ENCODE measurements at places on chromosomes 7 and 10. TPM values are rescaled to one million over a fixed set of nuclear protein-coding genes. Genes with fewer than 3 reads are reported as not detected.

DNA sequence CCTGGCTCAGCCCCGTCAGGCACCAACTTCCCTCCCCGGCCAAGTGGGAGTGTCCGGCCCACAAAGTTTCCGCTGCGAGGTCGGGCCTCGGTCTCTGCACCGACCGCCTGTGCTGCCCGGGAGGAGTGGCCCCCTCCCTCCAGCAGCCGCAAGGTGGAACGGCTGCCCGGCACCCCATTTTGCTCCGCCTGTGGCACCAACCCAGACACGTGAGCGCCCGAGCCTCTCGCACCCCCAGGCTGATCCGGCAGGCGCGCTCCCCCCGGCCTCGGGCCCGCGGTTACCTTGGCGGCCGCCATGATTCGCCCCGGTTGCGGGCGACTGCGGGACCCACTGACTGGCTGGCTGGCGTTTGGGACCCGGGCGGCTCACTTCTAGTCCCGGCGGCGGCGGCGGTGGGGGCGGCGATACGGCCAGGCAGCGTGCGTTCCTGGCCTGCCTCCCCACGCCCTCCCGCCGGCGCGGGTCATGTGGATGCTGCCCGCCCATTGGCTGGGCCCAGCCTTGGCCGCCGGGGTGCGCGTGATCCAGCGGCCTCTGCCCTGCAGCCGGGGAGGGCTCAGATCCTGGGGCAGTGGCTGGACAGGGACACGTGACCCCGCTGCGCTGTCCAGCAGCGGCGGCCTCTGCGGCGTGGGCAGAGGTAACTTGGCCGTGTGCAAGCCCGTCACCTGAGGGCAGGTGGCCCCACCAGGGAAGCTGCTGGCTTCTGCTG lies at the start of gene SLC25A13:
SLC25A13 (minus strand) TSS at position 441 of the 715 bp plus-strand sequence; CDS start at position 299, 142 bp downstream.
- DNase-seq, result peak; percentile 57

DNA sequence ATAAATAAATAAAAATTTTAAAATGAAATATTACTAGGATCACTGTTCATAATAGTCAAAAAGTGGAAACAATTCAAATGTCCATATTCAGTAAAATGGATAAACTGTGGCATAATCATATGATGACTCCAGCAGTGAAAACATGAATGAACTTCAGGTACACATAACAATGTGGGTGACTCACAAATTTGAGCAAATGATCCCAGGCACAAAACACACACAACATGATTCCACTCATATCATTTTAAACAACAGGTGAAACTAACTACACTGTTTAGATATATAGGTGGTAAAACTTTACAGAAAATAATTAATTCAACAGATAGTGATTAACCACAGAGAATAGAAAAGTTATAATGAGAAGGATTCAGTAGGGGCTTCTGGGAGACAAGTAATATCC lies 14.7 kb upstream of the SAMD8 start:
- no peak for DNase-seq

DNA sequence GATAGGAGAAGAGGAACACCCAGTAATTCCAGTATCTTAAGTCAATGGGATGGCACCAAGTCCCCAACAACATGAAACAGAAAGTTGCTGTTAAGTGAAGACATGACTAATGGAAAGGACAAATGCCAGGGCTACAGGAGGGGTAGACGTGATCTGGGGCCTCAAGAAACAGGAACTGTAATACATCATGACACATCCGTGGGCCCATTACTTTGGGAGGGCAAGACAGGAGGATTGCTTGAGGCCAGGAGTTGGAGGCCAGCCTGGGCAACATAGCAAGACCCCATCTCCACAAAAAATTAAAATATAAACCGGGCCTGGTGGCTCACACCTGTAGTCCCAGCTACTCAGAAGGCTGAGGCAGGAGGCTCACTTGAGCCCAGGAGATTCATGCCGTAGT lies 408.6 kb upstream of the PRKCQ start:
- no peak for DNase-seq

DNA sequence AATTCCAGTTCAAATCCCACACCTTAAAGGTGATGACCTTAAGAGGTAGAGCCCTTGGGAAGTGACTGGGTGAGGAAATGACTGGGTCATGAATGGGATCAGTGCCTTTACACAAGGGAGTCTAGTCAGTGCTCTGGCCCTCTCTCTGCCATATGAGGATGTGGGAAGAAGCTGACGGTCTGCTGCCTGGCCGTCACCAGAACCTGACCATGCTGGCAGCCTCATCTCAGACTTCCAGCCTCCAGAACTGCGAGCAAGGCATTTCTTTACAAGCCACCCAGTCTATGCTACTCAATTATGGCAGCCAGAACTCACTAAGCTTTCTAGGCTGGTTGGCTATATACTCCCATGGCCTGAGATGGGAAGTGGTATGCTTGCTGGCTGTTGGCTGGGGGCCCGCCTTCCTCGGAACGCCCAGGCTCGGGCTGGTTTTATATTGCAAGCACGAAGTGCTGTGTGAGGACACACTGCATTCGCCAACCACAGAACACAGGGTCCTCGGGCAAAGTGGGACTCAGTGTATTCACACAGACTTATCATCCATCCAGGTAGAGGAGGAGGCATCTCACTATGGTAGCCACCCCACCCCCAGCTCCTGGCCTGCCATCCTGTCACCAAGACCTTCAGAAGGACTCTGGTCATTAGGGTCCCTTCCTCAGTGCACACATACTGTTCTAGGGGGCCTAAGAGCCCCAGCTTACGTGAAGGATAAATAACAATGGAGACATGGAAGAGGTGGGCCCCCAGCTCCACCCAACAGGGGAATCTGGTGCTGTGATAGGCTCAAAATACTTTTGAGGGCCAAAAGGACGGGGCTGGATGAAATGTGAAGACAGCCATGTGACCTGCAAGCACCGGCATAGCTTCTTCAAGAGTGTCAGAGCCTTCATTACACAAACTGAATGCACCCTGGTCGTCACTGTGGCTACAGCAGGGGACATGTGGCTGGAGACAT lies 49.0 kb downstream of the ZRANB1 start:
- DNase-seq, result no peak

DNA sequence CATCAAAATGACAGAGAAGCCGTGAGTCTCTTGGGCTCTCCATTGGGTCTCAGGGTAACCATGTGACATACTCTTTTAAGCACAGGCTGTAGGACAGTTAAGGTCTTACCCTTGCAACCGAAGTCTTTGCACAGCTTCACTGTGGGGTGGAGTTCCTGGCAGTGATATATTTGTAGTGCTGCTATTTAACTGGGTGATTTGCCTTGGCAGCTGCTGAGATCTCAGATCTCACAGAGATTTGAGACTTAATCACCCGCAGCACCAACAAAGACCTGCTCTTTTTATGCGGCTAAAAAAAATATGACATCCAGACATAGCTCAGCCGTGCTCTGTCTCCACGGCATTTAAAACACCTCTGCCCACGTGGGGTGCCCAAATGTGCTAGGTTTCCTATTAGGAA lies 63.4 kb upstream of the NPTX2 start:
- no peak for DNase-seq

DNA sequence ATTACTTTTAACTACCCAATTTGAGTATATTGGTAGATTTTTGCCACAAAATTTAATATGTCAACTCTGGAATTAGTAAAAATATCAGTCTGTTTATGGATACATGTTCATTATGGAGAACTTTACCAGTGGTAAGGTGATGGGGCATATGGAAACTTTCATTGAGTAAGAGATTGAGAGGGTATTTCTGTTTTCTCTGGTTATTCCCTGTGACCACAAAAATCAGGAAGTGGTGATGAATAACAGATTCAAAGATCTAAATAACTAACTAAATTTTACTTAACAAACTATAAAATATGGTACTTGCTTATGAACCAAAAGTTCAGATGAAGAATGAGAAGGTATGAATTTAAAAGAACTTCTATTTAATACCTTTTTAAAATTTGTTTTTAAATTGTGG lies 22.1 kb upstream of the STEAP4 start:
- DNase-seq, result no peak

DNA sequence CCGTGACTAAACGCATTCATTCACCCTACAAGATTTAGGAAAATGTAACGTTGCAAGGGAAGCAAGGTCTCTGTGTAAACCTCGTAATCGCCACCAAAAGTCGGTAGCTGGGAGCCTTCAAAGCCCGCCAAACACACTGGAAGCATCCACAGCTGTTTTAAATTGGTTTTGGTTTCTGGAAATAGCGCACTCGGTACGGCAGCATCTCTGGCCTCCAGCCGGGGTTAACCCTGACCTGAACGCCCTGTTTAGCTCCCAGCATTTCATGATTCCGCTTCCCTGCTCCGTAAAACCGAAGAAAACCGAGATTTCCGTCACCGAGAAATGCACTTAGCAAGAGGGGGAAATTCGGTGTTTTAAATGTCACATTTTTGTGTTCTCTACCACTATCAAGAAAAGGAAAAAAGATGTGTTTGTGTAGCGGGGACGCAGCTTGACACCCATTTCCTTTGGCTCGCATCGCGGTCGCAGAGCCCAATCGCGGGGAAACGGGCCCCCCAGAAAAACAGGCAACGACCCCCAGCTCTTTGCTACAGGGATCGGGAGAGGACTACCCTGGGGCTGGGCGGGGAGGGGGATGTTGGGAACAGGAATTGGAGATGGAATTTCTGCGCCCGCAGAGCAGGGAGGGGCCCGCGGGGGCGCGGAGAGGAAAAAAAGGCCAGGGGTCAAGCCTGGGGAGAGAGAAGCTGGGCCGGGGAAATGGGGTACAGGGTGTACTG lies 646 bp downstream of the SGCE start:
- DNase-seq, result peak; percentile 51

DNA sequence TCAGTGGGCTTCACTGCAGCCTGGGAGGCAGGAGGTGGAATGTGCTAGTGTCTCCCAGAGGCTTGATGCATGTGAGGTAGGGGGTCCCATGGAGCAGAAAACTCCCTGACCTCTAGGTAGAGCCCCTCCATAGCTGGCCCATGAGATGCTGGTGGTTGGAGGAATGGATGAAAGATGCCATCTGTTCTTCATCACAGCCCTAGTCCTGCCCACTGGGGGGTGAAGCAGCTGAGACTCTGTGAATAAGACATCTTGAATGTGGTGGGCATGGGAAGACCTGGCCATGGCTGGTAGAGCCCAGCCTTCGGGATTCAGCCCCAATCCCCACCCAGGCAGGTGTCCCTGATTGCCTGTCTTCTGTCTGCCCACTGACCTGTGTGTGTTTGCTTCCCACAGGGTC lies 92.5 kb downstream of the COL13A1 start:
- DNase-seq, result no peak

- DNase-seq, result peak; percentile 91
These were observed 45.4 kb downstream of the VIM start for GRCh38 chr10:17273403-17273802.

DNA sequence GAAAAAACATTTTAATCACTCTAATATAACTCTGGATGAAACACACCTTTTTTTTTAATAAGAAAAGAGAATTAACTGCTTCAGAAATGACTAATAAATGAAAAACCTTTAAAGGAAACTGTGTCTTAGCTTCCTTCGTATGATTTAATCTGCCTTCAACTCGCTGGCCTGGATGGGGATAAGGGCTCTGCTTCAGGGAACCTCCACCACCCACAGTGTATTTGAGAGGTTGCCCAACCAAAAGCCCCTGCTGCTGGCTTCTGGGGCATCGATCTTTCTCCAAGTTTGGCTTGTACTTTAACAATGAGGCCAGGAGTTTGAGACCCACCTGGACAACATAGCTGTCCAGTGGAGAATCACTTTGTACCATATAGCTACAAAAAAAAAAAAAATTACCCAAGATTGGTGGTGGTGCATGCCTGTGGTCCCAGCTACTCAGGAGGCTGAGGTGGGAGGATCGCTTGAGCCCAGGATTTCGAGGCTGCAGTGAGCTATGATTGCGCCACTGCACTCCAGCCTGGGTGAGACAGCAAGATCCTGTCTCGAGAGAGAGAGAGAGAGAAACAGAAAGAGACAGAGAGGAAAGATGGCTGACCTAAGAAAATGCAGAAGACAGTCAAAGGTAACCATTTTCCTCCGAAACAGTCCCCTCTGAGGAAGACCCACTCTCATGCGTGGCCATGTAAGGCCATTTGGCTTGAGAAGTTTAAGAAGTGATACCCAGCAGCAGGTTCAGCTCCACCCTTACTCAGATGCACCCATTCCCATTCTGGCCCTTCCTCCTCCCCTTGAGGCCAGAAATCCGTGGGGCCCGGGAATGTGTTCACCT lies 13.6 kb upstream of the LIMK1 start:
- no peak for DNase-seq

GRCh38 chr10:60048091-60048501 lies 141.7 kb upstream of the CCDC6 start:
- DNase-seq, result peak; percentile 15

- DNase-seq, result no peak
These were observed 168.3 kb upstream of the AUTS2 start for GRCh38 chr7:69429911-69430383.

DNA sequence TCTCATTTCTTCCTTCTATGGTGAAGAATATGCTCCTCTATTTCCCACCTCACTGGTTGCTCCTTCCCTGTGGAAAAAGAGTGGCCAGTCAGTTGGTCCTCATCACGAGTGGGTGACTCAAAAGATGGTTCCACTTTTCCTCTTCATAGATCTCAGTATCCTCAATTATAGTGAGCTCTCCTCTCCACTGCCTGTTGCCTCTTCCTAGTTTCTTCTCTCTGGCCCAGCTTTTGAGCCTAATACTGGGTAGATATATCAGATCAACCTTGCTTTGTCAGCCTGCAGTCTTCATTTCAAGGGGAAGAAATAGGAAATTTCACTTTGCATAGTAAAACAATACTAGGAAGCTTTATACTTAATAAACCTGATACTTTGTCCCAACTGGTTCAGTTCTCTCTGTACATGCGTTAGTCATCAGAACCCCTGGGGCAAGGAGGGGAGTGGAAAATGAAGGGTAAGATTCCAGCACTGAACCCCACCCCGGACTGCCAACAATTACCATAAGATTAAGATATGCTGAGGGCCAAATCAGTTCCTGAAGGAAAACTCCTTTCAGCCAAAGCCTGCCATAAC lies 15.5 kb upstream of the WNT16 start:
- peak; percentile 45 for DNase-seq

- DNase-seq, result peak; percentile 93
These were observed at the start of gene VIM for GRCh38 chr10:17228091-17229015. Gene VIM (plus strand): TSS chr10:17228241. CDS start chr10:17229423, 1,182 bp downstream.

GRCh38 chr10:127117125-127117524 lies 79.3 kb downstream of the INSYN2A start:
- peak; percentile 12 for DNase-seq

DNA sequence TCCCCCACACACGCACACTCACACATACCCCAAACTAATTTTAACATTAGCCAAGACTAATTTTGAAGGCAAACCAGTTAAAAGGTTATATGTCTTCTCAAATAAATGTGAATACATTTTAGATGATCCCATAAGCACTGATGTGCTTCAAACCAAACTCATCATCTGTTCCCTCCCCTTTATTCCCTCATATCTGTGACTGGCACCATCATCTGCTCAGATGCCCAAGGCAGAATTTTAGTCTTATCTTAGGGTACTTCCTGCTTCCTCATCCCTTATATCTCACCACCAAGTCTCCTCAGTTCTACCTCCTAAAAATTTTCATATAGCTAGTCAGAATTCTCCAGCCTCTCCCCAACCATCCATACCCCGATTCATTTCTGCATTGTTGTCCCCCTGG lies 80.4 kb downstream of the UPF2 start:
- DNase-seq, result no peak

The TFEC gene
- total RNA-seq, result not detected

The HABP2 gene
- not detected for total RNA-seq

The TRIP6 gene
- total RNA-seq, result 162 TPM

The KCNIP2 gene
- total RNA-seq, result 0.44 TPM

The FLNC gene
- total RNA-seq, result 0.61 TPM

The HIPK2 gene
- total RNA-seq, result 20.1 TPM

The PRKG1 gene
- 0.95 TPM for total RNA-seq

The SGMS1 gene
- 27.3 TPM for total RNA-seq

The CHST3 gene
- 23.9 TPM for total RNA-seq

The OPTN gene
- total RNA-seq, result 101 TPM

Measured in foreskin keratinocyte (primary cell).